ENCODE measurements at places on chromosomes 12 and 14. TPM values are rescaled to one million over a fixed set of nuclear protein-coding genes. Genes with fewer than 3 reads are reported as not detected.

Gene CCDC198
- total RNA-seq = not detected

Gene WIF1
- not detected for total RNA-seq

Gene LALBA
- not detected for total RNA-seq

Gene BMP4
- 73.5 TPM for total RNA-seq

Gene MANSC1
- total RNA-seq = 16.2 TPM

Gene HCAR2
- total RNA-seq = not detected

Gene ABHD4
- 36.6 TPM for total RNA-seq

Gene OTOGL
- total RNA-seq = 0.11 TPM

Gene TAS2R8
- 0.26 TPM for total RNA-seq

Gene PPP1R3E
- 10.8 TPM for total RNA-seq

Gene CRIP1
- total RNA-seq = 27.7 TPM

Gene RARG
- 69.8 TPM for total RNA-seq

Gene DEPDC4
- total RNA-seq = 2.5 TPM
